Fibroblast of skin of right quadriceps (primary cell): ENCODE measurements at places on chromosomes 11 and 22.
A peak's percentile ranks its signal among the peaks of the same experiment; 100 is the strongest.

DNA sequence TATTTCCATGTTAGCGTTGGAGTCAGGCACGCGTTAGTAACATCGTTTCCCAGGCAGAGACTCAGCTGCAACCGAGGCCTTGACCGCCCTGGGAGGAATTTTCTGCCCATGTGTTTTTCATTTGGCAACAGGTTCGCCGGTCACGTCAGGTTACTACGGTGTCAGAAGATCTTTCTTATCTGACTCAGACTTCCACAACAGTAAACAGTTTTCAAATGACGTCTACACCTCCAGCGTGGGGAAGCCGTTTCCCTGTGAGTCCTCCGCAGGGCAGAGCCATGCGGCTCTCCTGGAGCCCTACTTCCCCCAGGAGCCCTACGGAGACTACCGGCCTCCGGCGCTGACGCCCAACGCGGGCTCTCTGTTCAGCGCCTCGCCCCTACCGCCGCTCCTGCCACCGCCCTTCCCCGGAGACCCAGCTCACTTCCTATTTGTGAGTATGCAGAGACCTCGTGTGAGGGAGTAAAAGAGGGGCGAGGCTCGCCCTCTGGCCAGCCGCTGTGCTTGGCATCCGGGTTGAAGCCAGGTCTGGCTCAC lies 14.3 kb upstream of the POU2AF3 start:
- peak; percentile 54 for DNase-seq

DNA sequence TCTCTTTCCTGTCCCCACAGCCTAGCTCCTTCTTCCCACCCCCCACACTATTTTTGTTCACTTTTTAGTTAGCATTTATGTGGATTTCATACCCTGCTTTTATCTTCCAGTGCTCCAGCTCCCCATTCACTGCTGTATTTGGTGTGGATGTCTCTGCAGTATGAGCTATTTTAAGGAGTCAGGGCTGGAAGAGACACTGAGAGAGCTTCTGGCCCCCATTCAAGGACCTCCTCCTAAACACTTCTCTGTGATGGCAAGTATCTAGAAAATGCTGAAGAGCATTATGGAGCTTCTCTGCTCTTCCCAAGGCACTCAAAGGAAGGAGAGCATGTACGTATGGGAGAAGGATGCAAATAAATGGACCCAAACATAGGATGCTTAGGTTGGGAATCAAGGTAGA lies 79.5 kb downstream of the RAB30 start:
- no peak for DNase-seq

GRCh38 chr11:76501526-76502202 lies 56.8 kb downstream of the EMSY start:
- DNase-seq, result no peak

- no peak for DNase-seq
Measured at GRCh38 chr11:66564538-66564937, 3.9 kb downstream of the CTSF start.

DNA sequence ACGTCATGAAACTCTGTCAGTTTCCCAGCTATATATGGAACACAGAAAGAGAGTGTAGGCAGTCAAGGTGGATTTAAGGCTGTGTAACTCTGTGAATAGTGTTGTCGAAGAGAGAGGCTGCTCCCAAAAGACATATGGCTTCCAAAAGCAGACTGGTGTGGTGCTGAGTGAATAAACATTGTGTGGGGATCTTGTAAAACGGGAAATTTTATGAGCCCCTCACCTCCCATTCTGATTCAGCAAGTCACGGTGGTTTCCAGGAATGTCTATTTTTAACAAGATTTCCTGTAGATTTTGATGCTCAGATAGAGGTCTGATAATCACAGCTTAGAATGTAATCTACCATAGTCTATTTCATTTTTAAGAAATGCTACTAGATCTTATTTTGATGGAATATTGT lies 67.9 kb downstream of the SESN3 start:
- DNase-seq, result no peak

GRCh38 chr22:44825310-44826150 lies 73.2 kb downstream of the ARHGAP8 start:
- DNase-seq, result no peak

DNA sequence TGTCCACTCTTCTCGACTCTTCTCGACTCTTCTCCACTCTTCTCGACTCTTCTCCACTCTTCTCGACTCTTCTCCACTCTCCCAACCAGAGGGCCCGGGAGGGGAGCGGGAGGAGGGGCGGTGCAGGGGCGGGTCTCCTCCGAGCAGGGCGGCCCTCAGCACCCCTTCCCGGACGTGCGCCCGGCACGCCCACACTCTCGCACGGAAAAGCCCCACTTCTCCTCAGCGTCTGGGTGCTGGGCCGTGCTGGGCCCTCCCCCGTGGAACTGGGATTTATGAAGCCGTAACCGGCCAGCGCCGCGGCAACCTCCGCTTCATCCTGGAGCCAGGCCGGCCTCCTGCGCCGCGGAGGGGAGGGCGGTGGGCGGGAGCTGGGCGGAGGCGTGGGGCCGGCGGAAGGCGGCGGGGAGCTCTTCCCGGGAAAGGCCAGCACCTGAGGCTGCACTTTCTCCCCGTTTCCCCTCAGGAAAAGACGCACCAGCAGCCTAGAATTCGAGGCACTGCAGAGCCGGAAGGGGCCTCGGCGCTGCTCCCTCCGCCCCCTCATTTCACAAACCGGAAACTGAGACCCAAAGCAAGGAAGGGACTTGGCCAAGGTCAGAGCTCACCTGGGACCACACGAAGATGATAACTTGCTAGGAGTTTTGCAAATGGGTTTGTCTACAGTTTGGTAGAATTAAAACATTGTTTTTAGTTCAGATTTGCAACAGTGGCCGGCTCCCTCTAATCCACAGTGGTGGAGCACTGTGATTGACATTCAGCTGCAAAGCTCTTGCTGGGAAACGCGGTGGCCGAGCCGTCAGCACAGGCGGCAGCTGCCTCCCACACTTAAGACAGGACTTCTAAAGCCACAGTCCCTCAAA lies 31.6 kb upstream of the JAM3 start:
- peak; percentile 75 for DNase-seq
